ENCODE measurements at places on chromosomes 7 and 10. TPM values are rescaled to one million over a fixed set of nuclear protein-coding genes. Genes with fewer than 3 reads are reported as not detected.

RSPH10B gene
- polyA plus RNA-seq, result 0.07 TPM

NYAP1 gene
- polyA plus RNA-seq, result 0.35 TPM

ZNF22 gene
- 23.4 TPM for polyA plus RNA-seq

PDE6C gene
- not detected for polyA plus RNA-seq

GRID2IP gene
- polyA plus RNA-seq, result 0.02 TPM

GALNT11 gene
- 33.9 TPM for polyA plus RNA-seq

NME8 gene
- not detected for polyA plus RNA-seq

SYNPO2L gene
- polyA plus RNA-seq, result 0.02 TPM

DDC gene
- polyA plus RNA-seq, result not detected

CPEB3 gene
- 0.36 TPM for polyA plus RNA-seq

CAV1 gene
- 1,356 TPM for polyA plus RNA-seq

PLA2G12B gene
- not detected for polyA plus RNA-seq

- no peak for DNase-seq
Measured at GRCh38 chr7:151423936-151424335, 14.1 kb upstream of the WDR86 start.

DNA sequence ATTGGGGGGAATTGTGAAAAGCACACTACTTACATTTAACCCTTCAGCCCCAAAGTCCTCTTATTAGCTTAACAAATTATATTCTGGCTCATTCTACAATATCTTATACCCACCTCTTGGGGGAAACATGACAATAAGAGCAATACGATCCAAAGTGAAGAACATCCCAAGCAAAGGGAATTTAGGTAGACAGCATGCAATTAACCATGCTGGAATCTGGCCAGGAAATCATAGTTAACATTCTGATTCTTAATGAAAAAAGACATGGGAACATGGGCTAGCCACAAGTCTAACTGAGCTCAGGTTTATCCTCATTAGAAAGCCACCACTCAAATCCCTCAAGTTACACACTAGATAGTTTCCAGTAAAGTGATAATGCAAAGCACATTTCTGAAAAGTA is 241.9 kb upstream of the SLC26A5 start:
- DNase-seq, result no peak

- no peak for DNase-seq
Measured at GRCh38 chr10:803041-803741, 113.7 kb upstream of the DIP2C start.

GRCh38 chr10:86586516-86586915 is 64.9 kb upstream of the WAPL start:
- no peak for DNase-seq

GRCh38 chr7:108171164-108171563 is 41.0 kb upstream of the LAMB4 start:
- no peak for DNase-seq

DNA sequence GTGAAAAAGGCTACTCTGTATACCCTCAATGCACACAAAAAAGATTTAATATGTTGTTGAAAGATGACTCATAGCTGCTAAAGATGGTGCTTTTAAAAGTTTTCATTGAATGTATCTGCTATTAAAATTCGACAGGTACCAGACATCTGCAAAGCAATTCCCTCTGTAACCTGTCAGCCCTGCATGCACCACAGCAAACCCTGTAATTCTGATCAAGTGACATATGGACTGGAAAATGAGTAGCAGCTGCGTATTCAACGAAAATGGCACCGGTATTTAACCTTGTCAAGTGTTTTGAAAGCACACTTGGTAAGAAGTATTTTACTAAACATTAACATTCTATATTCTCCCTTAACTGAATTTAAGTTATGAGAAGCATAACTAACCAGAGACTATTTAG is 58.2 kb upstream of the PTPRN2 start:
- no peak for DNase-seq

GRCh38 chr7:26930201-26930600 is 65.8 kb upstream of the SKAP2 start:
- DNase-seq, result no peak

DNA sequence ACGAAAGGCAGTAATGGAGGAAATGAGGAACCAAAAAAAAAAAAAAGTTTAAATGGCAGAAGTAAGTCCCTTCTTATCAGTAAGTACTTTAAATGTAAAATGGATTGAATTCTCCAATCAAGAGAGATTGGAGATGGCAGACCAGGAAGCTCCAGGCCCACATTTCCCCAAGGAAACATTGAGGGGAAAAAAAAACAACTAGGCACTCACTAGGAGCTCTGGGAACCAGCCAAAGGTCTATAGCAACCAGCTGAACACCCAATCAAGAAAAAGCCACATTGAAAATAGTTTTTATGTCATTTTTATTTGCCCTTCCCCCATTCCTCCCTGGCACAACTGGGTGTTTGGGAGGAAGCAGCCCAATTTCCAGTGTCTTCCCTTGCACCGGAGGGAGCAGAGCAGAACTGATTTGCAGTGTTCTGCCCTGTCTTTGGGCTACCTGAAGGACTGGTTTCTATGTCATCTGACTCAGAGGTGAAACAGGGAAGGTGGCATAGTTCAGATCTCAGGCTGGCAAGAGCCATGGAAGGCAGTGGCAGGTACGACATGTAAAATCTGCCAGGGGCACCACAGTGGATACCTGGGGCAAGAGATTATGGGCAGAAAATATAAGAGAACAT is 121.9 kb downstream of the SMURF1 start:
- no peak for DNase-seq

- no peak for DNase-seq
Measured at GRCh38 chr7:41628901-41629300, 74.0 kb downstream of the INHBA start.

GRCh38 chr10:36446881-36447280 is 678.5 kb upstream of the ANKRD30A start:
- no peak for DNase-seq

- DNase-seq, result no peak
Measured at GRCh38 chr10:87658858-87659555, 671 bp upstream of the PAPSS2 start.

GRCh38 chr10:27687743-27688142 is 57.9 kb downstream of the MKX start:
- no peak for DNase-seq

DNA sequence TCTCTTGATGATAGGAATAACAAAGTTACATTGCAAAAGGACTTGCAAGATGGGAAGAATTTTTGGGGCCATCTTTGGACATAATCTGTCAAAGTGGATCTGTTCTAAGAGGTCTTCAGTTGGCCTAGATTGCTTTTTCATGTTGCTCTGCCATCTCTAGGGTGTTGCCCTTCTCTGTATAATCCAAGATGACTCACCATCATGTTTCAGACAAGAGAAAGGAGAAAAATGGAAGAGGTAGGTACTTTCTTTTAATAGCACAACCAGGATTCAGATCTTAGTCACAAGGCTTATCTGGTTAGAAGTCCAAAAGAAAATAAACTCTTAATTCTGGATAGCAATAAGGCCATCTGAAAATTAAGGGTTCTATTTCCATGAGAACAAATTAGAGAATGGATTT is 38.7 kb upstream of the FOXP2 start:
- no peak for DNase-seq

DNA sequence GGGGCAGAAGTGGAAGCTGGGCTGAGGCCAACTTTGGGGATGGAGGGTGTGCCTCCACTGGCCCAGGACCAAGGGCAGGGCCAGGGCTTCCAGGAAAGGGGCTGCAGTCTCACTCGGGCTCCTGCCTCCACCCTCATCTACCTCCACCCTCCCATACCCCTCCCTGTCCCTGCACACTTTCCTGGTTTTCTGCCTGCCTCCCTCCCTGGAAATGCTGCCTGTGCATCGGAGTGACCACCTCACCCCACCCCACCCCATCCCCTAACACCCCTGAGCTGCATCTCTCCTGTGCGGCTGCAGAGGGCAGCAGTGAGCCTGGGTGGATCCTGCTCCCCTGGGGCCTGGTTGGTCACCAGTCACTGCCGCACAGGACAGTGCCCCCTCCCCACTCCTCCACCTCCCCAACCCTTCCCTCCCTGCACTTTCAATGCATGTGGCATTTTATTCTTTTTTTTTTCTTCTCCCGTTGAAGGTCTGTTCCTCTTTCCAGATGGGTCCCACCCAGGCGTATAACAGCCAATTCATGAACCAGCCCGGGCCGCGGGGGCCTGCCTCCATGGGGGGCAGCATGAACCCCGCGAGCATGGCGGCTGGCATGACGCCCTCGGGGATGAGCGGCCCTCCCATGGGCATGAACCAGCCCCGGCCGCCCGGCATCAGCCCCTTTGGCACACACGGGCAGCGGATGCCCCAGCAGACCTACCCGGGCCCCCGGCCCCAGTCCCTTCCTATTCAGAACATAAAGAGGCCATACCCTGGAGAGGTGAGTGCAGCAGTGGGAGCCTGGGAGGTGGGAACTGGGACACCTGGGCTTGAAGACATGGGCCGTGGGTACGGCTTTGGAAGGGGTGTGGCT is 54.1 kb upstream of the PPIF start:
- no peak for DNase-seq

DNA sequence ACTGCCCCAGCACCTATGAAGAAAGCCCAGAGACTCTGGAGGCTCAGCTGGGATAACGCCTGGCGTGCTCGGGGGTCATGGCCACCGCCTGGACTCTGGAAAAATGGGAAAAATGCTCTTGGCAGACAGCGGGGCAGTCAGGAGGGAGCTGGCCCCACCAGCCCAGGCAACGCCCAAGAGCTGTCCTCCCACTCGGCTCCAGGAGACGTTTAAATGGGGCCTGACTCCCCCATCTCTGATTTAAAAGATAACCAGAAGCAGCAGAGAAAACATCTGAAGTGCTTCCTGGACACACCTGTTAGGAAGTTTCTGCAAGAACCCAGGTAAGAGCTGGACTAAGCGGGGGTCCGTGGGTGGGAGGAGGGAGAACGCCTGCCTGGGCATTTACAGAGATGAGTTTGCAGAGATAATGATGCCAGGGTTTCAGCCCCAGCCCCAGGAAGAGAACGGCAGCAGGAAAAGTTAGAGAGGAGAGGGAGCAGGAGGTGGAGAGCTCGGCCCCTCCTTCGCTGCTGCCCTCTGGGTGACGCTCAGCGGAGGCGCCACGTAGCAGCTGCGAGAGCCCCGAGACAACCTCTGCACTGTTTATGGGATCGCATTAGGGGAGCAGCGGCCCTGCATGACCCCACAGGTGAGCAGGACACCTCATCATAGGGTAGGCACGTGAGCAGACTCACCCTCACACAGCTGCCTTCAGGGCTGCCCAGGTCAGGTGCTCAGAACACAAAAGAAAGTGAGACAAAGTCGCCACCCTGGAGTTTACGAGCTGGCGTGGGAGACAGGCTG is 83.5 kb upstream of the INSIG1 start:
- DNase-seq, result no peak

GRCh38 chr7:102000123-102000522 is 182.7 kb downstream of the CUX1 start:
- DNase-seq, result no peak

DNA sequence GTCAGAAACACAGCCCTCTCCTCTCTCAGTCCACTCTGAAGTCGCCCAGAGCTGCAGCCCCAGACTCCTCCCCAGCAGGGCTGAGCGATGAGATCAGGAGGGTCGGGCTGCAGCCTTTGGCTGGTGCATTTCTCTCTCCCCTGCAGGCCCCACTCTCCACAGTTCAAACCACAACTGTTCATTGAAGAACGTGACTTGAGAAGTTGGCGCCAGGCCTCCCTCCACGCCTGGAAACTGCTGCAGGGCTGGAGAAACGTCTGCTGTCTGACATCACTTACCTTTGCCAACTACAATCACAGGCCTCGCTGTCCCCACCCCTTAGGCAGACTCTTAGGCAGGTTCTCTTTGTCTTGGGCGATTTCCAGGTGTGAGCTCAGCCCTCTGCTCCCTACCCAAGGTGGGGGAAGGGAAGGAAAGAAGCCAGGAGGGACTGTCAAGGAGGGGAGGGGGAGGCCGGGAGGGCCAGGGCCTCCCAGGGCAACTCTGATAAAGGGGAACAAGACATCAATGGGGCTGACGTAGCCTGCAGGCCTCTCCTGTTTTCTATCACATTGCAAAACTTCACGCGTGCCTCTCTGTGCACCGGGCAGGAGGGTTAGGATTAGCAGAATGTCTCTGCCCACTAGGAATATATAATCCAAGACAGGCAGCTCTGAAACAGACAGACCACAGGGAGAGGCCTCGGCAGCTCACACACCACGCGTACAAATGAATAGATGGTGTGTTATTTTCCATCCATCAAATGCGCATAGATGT is 32.7 kb downstream of the CALML5 start:
- peak; percentile 68 for DNase-seq

DNA sequence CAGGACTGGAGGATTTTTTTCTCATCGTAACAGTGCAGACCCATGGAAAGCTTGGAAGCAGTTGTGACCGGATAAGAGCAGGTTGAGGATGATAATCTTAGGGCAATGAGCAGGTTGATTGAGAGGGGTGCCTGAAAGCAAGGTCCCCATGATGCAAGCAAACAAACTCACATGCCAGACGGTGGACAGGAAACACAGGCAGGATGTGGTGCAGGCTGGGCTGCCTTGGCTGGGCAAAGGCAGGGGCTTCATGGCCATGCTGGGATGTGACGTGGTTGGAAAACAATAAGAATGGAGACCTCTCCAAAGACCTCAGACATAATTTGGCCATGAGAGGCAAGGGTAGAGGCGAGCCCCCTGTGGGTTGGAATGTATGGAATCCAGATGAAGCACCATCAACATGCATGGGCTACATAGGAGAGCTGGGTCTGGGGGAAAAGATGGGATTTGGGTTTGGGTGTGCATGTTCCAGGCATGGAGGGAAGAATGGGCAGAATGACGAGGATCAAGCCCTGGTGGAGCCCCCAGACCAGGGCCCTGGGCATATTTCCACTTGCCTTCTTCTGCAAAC is 58.3 kb downstream of the IKZF1 start:
- DNase-seq, result no peak

DNA sequence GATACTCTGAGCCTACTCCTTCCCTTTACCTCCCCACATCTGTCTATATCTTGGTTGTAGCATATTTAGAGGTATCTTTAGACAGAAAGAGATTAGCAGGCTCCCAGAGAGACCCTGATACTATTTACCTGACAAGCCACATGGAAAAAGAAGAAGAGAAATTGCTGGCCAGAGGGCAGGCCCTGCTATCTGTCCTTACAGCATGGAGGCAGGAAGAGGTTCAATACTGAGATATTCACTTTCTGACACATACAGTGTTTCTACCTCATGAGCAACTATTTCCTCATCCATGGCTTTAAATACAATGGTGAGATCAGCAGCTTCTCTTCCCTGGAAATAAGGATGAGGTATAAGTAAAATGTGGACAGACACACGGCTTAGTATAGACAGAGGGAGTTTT is 33.9 kb upstream of the TSPAN13 start:
- no peak for DNase-seq

DNA sequence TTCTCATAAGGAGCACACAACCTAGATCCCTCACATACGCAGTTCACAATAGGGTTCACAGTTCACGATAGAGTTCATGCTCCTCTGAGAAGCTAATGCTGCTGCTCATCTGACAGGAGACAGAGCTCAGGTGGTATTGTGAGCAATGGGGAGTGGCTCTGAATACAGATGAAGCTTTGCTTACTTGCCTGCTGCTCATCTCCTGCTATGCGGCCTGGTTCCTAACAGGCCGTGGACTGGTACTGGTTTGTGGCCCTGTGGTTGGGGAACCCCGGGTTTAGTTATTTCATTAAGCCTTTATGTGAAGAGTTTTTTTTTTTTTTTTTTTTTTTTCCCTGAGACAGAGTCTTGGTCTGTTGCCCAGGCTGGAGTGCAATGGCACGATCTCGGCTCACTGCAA is 19.4 kb downstream of the SLK start:
- no peak for DNase-seq
